ENCODE measurements at places on chromosomes 5 and 9.

- DNase-seq = no peak
Observed at GRCh38 chr5:10563110-10563944, 543 bp upstream of the ANKRD33B start.

DNA sequence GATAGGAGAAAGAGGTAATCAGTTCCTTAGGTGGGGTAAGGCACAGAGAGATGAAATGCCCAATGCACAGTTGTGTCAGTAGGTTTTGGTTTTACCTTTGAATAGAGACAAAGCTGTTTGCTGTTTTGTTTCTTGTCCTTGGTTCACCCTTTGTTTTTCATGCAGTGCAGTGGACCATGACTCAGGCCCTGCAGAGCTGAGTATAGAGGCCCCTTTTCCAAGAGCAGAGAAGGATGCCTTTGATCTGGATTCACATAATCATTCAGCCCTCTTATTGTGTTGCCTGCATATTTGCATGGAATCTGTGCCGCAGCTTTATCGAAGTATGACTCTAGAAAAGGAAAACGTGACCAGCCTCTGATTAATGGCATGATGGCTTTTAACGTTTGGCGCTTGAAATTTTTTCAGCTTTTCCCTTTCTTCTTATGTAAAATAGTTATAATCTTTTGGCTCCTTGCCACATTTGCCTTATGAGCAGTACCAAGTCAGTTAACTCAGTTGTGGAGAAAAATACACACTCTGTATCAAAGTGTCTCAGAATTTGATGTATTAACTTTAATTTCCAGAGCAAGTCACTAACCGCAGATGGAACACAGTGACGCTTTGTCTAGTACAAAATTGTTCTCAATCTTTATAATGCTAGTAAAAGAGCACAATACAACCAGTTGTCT, 197.6 kb downstream of the KDM4C start:
- DNase-seq = peak; percentile 77

- no peak for DNase-seq
Observed at GRCh38 chr5:154844809-154845208, 5.6 kb downstream of the FAXDC2 start.

- no peak for DNase-seq
Observed at GRCh38 chr9:113042884-113043657, 13.5 kb downstream of the ZFP37 start.

DNA sequence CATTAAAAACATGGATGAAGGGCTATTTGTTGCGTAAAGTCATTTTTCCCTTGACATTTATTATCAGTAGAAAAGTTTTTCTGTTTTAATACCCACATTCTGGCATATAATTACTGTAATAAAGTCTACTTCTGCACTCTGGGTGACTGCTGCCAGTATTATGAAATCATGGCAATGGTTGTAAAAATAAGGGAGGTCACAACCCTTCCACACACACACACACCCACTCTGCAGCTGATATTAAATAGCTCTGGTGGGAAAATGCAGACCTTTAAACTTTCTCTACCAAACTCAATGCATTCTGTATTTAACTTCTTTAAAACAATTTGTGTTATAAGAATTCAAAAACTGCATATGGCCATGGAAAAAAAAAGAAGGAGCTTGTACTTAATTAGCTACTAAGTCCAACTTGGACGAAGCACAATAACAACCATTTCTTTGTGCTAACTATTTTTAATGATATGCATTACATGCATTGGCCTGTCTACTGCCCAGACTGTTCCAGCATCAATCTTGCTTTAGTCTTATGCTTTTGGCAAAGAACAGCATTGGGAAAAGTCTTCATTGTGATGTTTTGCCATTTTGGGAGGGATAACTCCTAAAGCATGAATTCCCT, 137.6 kb upstream of the MAP3K1 start:
- no peak for DNase-seq

DNA sequence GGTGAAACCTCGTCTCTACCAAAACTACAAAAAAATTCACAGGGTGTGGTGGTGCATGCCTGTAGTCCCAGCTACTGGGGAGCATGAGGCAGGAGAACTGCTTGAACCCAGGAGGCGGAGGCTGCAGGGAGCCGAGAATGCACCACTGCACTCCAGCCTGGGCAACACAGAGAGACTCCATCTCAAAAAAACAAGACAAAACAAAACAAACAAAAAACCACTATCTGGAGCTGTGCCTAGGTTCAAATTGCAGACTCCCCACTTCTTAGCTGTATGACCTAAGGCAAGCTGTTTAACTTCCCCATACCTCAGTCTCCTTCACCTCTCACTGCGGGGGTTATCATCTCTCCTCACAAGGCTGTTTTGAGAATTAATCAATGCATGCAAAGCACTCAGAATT, 68.0 kb downstream of the MAPKAP1 start:
- DNase-seq = no peak

DNA sequence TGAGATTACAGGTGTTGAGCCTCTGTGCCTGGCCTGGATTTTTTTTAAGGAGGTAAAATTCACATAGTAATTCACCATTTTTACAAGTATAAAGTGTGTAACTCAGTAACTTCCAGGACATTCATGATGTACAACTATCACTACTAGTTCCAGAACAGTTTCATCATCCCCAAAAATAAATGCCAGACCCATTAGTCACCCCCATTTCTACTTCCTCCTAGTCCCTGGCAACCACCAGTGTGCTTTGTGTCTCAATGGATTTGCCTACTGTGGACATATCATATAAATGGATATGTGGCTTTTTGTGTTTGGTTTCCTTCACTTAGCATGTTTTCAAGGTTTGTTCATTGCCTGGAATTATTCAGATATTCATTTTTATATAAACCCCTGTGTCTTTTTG, 72.5 kb upstream of the PANK3 start:
- no peak for DNase-seq

- DNase-seq = no peak
Observed at GRCh38 chr9:114954956-114955582, 24.7 kb upstream of the TNFSF8 start.

GRCh38 chr5:55276771-55277170, 30.7 kb downstream of the DHX29 start:
- DNase-seq = no peak

DNA sequence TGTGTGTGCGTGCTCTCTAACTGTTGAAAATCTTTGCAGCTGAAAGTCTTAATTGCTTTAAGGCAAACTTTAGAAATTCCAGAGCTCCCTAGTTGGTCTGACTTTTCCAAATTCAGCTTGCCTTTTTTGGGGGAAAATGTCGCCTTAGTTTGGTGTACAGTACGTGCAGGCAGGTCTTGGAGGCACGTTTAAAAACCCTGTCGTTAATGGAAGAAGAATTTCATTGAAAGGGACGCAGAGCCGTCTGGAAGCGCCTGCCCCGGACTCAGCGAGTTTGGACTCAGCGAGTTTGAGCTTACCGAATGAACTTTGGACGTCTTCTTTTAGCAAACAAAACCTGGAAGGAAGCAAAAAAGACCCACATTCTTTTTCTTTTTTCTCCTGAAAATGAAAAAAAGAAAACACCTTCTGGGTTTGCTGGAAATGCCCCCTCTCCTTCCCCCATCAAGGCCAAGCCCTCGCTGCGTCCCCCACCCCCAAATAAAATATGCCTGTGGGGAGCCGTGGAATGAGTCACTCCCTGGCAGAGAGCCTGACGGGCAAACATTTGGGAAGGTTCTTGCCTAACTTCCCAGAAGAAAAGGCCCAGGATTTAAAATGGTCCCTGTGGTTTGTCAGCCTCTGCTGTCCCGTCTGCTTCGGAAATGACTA, 1.5 kb downstream of the NEK6 start:
- no peak for DNase-seq

DNA sequence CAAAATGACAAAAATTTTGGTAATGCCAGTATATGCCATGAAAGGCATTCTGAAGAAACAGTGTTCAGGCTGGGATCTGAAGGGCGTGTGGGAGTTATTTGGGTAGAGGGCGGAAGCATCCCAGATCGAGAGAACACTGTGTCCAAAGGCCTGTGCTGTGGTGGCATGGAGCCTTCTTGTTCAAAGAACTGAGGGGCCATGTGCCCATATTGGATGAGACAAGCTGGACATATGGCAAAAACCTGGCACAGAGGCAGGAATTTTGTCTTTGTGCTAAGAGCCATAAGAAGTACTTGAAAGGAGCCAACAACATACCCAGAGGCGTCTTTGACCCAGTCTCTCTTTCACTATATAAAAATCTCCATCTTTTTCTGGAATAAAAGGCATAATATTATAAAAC, 128.0 kb downstream of the SYK start:
- DNase-seq = no peak

GRCh38 chr5:113971454-113971853, 390.4 kb upstream of the KCNN2 start:
- DNase-seq = no peak

GRCh38 chr9:82680179-82680935, 382.6 kb downstream of the RASEF start:
- DNase-seq = no peak

GRCh38 chr9:124551472-124552272, 44.5 kb upstream of the NR5A1 start:
- DNase-seq = peak; percentile 22

GRCh38 chr9:35816708-35817107, 1.9 kb upstream of the HINT2 start:
- DNase-seq = no peak

DNA sequence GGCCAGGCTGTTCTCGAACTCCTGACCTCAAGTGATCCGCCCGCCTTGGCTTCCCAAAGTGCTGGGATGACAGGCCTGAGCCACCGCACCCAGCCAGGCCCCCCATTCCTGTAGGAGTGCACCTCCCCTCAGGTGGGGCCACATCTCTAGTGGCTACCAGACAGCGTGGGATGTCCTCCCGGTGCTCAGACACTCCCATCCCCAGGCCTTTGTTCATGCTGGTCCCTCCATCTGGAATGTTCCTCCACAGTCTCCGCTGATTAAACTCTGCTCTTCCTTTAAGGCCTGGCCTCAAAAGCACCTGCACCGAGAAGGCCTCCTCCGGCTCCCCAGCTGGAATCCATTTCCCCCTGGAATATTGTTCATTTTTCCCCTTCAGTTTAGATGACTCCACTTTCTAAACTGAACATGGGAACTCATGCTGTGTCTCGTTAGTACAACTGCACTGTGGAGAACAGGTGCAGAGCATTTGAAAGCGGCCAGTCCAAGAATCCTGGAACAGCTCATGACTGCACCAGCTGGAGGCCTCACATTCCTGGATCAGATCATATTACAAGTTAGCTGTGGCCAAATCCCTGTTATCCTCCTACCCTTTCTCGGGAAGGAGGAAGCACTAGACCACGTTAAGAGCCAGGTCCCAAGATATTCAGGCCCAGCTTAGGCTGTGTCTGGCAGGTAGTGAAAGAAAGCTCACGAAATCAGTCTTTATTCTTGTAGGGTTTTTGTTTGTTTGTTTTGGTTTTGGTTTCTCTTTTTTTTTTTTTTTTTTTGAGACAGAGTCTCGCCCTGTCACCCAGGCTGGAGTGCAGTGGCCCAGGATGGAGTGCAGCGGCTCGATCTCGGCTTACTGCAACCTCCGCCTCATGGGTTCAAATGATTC, 10.8 kb upstream of the PRRC2B start:
- DNase-seq = no peak

DNA sequence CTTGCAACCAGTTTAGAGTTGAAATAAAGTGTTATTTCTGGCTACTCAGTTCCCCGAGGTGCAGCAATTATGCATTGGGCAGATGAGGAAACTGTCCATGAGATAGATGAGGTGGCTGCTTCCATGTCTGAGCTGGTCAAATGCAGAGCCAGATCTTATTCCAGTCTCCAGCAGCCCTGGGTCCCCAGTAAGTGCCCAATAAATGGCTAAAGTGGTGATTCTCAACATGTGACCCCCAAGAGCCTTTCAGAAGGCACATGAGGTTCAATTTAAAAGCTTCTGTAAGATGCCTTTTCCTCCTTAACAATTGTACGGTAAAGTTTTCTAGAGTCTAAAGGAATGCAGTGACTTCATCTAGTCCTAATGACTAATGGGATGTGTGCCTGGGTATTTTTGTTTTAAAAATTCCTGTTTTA, 17.5 kb downstream of the ATOX1 start:
- DNase-seq = no peak

- DNase-seq = no peak
Observed at GRCh38 chr5:147482706-147483180, 27.1 kb downstream of the DPYSL3 start.

- DNase-seq = peak; percentile 90
Observed at GRCh38 chr9:120842685-120843485, at the start of gene PSMD5. Gene PSMD5 (minus strand): TSS chr9:120842922. CDS start chr9:120842909, 13 bp downstream.

DNA sequence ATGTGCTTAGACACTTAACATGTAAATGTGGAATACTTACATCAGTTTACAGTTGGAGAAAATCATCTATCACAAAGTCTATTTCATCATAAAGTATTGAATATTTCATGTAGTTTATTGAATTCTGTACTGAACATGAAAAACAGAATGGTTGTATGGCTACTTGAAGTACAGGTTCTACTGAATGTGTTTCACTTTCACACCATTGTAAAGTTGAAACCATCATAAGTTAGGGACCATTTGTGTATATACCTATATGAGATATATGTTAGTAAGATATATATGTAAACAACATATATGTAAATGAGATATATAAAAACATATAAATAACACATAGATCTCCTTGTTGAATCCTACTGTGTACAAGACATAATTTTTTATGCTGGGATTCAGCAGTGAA, 63.0 kb upstream of the TAF11L2 start:
- DNase-seq = no peak

- DNase-seq = no peak
Observed at GRCh38 chr9:93376411-93376810, 75.1 kb upstream of the FAM120A start.

DNA sequence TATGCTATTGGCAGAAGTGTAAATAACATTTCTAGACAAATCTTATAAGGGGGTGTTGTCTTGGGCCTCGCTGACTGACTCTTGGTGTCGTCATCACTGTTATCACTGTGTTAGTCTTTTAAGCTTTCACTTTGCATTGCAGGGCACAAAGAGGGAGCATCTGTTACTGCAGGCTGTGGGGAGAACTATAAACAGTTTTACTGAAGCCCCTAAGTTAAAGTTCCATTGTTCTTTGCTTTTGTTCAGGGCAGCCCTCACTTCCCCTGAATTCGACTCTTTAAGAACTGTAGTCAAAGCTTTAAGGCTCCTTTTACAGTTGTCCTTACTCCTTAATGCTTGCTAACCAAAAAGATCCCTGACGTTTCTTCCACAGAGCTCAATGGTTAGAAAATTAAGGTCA, 605.0 kb downstream of the RAB3C start:
- DNase-seq = no peak

DNA sequence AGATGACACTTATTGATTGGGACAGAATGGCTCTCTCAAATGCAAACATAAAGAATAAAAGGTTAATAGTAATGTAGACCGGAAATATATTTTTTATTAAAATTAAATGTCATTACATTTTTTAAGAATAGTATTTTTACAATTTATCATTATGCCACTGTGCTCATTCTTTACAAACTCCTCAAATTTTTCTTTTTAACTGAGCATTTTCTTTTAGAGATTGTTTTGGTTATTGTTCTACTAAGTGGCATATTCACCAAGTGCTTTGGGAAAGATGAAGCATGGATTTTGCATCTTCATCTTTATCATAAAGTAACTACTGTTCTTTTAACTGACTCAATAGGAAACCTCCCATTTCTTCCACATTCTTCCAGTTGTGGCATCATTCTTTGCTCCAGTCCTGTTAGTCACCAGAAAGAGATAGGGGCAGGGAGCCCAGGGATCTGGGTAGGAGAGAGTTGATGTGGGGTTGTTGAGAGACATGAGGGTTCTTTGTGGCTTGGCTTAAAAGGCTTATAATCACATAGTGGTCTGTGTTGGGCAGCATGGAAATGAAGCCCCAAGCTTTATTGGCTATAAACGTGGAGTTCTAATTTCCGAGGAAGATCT, 69.8 kb downstream of the SYK start:
- no peak for DNase-seq
